Fibroblast of skin of right quadriceps (primary cell): ENCODE measurements at places on chromosomes 13 and 19.
A peak's percentile ranks its signal among the peaks of the same experiment; 100 is the strongest.

- peak; percentile 17 for DNase-seq
These were observed 5.7 kb downstream of the SLC25A30 start for GRCh38 chr13:45412274-45413049.

DNA sequence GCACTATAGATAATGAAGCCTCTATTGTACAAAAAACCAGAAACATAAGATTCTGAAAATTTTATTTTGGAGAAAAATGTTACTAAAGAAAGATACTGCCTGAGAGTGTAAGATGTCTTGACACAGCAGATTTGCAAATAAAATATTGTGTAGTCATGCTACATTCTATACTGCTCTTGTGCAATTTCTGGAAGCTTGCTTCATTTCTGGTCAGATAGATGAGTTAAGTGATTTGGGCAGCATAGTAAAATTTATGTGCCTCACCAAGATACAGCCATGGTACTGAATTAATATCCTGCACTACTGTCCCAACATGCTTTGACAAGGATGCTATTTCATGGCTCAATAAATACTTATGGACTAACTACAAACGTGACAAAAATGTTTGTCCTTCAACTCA is 55.1 kb upstream of the STARD13 start:
- peak; percentile 39 for DNase-seq

DNA sequence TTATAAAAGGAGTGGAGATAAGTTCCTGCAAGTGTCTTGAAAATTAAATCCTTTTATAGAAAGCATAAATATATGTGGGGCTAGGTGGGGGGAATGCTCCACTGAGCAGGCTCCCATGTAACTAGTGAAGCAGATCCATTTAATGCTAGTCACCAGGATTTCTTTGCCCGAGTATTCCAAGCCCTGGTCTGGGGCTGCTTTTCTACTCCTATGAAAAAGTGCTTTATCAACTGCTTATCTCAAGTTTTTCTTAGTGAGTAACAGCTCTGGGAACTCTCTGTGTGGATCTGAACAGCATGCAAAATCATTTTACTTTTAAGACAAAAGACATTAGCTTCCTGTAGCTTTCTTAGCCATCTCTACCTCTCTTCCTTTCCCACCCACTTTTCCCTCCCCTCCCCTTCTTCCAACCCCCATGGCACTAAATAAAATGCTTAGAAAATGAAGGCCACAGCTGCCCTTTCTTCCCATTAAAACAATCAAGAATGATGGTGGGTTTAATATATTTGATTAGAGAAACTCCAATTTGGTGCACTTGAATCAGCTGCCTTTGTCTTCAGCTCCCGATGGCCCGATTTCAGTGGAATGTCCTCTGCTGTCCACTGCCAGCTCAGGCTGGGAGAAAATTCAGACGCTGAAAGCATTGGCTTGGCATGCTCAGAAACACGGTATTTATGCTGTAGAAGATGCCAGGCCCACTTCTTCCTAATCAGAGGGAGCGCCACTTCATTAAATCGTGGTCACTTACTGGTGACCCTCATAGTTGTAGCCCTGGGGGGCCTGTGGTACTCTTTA is 475.1 kb downstream of the FOXO1 start:
- no peak for DNase-seq

- DNase-seq = peak; percentile 93
These were observed 126.0 kb downstream of the PCCA start for GRCh38 chr13:100214886-100215285.

GRCh38 chr19:55311797-55312196 is 13.3 kb downstream of the TMEM150B start:
- no peak for DNase-seq

DNA sequence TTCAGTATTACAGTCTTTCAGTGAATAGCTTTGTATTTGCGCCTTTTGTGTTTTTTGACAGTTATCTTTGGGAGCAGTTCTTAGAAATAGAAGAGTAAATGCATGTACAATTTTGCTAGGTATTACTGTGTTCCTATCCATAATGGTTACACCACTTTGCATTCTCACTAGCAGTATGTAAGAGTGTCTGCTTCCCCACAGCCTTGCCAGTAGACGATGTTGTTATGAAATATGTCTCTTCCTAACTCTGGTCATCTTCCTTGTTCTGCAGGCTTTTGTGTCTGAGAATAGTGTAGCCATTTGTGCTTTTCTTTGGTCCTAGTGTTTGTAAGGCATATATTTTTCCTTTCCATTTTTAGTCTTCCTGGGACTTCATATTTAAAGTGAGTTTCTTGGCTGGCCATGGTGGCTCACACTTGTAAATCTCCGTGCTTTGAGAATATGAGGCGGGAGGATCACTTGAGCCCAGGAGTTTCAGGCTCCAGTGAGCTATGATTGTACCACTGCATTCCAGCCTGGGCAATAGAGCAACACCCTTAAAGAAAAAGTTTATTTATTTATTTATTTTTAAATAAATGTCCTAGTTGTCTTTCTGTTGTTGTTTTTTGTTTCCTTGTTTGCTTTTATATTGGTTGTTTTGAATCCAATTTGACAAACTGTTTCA is 140.3 kb downstream of the PDS5B start:
- DNase-seq = no peak

- no peak for DNase-seq
These were observed 13.7 kb downstream of the LILRA1 start for GRCh38 chr19:54606891-54607784.

- DNase-seq = no peak
These were observed 31.6 kb downstream of the LACC1 start for GRCh38 chr13:43911278-43911677.

DNA sequence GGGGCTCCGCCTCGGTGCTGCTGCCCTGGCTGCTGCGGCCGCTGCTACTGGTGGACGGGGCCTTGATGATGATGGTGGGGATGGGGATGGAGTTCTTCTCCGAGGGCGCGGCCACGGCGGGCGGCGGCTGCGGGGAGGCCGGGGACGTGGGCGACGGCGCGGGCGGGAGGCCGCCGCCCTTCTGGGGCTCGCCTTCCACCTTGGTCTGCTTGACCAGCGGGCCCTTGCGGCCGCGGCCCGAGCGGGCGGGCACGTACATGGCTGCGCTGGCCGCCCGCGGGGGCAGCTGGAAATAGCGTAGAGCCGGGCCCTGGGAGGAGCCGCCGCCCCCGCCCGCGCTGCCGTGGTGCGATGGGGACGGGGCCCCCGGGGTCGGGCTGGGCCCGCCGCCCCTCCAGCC is 19.2 kb downstream of the C19orf81 start:
- no peak for DNase-seq

GRCh38 chr13:38566023-38566422 is 120.9 kb upstream of the FREM2 start:
- no peak for DNase-seq

DNA sequence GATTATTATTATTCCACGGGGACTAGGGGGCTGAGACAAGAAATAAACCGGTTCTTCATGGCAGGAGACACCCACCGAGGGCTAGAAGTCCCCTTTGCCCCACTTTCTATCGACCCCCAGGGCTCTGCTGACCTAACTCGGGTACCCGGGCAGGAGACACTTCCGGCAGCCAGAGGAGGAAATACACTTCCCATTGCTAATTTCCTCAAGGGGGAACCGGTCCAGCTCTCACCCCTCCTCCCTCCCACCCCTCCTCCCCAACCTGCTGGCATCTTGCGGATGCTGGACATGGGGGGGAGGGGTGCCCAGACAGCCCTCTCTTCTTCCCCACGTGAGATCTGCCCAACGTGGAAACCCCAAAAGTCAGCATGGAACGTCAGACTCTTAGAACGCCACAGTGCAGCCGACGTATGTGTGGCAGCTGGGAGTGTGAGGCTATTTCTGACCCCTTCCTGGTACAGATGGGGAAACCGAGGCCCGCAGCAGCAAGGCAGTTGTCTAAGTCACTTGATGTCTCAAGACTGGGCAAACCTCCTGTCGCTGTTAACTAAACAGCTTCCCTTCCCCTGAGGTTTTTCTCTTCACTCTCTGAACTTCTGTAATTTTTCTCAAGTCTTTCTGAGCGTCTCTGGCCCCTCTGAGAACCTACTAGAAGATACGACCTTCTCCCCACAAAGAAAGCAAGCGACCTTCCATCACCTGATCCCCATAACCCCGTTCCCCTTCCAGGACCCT is 3.6 kb downstream of the GPR4 start:
- DNase-seq = no peak

DNA sequence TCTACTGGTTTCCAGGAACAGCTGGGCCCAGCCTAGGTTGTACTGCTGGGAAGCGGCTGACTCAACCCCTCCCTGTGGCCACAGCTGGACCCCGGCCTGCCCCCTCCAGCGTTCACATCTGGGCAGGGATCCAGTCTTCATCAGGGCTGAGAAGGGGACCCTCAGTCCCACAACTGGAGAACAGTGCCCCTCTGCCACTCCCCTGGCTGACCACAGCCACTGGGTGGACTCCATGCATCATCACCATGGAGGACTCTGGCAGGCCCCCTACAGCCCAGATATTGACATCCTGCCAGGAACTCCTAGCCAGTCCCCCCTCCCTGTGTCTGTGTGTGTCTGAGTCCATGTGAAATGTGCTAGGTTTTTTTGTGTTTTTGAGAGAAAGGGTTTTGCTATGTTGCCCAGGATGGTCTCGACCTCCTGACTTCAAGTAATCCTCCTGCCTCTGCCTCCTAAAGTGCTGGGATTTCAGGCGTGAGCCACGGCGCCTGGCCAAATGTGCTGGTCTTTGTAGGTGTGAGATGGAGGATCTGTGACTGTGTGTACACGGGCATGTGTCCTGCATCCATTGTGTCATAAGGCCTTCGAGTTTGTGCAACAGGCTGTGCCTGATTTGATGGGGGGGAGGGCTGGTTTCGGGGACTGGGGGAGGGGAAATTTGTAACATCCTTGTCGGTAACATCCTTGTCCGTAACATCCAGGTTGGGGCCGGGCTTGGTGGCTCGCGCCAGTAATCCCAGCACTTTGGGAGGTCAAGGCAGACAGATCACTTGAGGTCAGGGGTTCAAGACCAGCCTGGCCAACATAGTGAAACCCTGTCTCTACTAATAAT is 4.0 kb upstream of the HOOK2 start:
- peak; percentile 86 for DNase-seq

- DNase-seq = no peak
These were observed 588 bp upstream of the DPY19L3 start for GRCh38 chr19:32404933-32405430.

GRCh38 chr19:6018786-6019185 is 40.8 kb upstream of the RANBP3 start:
- no peak for DNase-seq

DNA sequence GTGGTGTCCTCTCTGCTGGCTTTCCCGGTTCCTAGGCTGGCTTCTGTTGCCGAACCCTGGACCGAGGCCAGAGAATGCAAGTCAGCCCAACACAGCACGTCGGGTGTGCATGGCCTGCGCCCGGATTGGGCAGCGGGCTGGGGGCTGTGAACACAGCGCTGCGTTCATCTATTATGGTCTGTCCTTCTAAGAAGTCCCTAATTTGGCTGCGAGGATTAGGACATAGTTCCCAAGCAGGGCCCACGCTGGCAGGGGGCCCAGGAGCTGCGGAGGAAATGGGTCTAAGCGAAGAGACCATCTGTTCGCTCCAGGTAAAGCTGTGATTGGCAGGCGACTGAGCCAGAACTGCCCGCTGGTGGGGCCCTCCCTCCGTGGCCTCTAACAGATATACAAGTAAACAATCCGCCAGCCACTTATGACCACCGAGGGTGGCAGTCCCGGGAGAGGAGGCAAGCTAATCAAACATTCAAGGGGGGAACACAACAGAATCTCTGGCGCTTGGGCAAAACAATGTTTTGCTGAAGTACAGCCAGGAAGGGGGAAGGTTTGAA is 6.0 kb downstream of the SYCE2 start:
- peak; percentile 76 for DNase-seq

DNA sequence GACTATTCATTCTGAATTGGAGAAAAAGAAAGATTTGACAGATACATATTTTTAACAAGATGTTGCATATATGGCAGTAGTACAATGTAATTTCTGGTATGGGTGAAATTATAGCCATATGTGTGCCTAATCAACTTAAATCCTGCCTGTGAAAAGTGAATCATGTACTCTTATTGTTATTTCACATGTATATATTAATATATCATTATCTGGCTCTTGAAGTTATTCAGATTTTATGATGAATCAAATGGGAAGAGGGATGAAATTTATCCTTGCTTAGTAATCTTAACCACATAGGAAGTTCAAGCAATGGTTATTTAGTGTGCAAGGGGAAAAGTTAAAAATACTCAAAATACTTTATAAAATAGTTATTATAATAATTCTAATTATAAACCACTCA is 80.5 kb downstream of the GPC6 start:
- DNase-seq = peak; percentile 70
